Uterus (tissue), 4 donors: ENCODE measurements at places on chromosomes 16 and 17. TPM values are rescaled to one million over a fixed set of nuclear protein-coding genes. Genes with fewer than 3 reads are reported as not detected.

ADAMTS18 gene
- total RNA-seq = not detected

CHD9NB gene
- total RNA-seq = not detected

C17orf78 gene
- total RNA-seq = not detected

RNF135 gene
- total RNA-seq = 15.6 TPM

C16orf46 gene
- total RNA-seq = not detected

ZFPM1 gene
- total RNA-seq = under 0.01 TPM

ODF4 gene
- not detected for total RNA-seq

TCAP gene
- 0.28 TPM for total RNA-seq

ZNF646 gene
- 16.5 TPM for total RNA-seq

GDPD1 gene
- total RNA-seq = 0.88 TPM

CDRT15 gene
- total RNA-seq = not detected

TEKT1 gene
- total RNA-seq = 0.12 TPM

NOTUM gene
- total RNA-seq = 5.0 TPM

CCL1 gene
- total RNA-seq = not detected

RGS9 gene
- 4.9 TPM for total RNA-seq

TOP3A gene
- 28.9 TPM for total RNA-seq

DOC2B gene
- 7.9 TPM for total RNA-seq

CMTM2 gene
- total RNA-seq = not detected
